ENCODE measurements at places on chromosomes 5 and 9.

DNA sequence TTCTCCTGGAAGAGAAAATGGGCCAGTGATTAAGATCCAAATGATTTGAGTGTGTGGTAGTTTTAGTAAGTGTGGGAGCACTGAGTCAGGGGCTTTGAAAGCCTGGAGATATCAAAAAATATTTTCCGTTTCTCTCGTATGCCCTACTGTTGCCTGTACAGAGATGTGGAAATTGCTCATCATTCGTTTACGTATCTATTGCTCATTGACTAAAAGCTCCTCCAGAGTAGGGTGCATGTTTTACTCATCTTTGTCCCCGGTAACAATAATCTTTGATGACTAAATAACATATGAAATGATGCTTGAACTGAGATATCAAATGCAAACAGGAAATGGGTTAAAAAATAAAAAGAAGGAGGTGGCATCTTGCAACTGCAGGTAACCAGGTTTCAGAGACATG lies 114.2 kb upstream of the FST start:
- DNase-seq, result no peak

GRCh38 chr9:98887918-98888510 lies 55.7 kb upstream of the COL15A1 start:
- DNase-seq, result no peak

GRCh38 chr5:157107508-157107907 lies 1.3 kb downstream of the HAVCR2 start:
- no peak for DNase-seq

DNA sequence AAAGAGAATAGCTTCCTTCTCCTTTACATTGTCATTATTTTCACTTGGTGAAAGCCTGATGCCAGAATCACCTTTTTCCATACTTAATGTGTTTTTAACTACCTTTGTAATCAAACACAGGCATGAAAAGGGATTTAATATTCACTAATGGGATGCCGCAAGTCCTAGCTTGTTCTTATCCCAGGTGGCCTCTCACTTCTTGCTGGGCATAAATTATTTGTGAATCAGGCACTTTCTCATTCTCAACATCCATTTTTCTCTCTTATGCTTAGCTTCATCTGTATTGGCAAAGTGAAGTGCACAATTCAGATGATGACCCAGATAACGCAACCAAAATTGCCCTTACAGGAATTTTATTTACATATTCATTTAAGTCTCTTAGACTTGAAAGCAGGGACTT lies 10.9 kb downstream of the ACTL7B start:
- no peak for DNase-seq

- no peak for DNase-seq
These were observed 31.2 kb upstream of the LRRC14B start for GRCh38 chr5:160173-160510.

DNA sequence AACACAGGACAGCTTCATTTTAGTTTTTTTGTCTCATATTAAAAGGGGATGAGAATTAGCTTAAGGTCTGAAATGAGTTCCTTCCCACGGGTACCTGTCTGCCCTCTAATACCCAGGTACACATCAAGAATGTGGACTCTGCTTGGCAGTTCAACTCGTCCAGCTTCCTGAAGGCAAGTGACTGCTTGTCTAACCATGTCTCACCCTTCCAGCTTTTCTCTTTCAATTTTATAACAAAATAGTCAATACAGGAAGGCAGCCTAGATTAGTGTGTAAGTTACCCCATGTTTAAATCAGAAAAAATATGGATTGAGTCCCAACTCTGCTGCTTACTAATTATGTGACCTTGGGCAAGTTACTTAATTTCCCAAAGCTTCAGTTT lies 50.5 kb upstream of the C5orf46 start:
- no peak for DNase-seq

GRCh38 chr5:42636425-42636824 lies 120.2 kb upstream of the CCDC152 start:
- DNase-seq, result no peak

GRCh38 chr9:130672933-130673615 lies 8.7 kb downstream of the PRDM12 start:
- DNase-seq, result no peak

DNA sequence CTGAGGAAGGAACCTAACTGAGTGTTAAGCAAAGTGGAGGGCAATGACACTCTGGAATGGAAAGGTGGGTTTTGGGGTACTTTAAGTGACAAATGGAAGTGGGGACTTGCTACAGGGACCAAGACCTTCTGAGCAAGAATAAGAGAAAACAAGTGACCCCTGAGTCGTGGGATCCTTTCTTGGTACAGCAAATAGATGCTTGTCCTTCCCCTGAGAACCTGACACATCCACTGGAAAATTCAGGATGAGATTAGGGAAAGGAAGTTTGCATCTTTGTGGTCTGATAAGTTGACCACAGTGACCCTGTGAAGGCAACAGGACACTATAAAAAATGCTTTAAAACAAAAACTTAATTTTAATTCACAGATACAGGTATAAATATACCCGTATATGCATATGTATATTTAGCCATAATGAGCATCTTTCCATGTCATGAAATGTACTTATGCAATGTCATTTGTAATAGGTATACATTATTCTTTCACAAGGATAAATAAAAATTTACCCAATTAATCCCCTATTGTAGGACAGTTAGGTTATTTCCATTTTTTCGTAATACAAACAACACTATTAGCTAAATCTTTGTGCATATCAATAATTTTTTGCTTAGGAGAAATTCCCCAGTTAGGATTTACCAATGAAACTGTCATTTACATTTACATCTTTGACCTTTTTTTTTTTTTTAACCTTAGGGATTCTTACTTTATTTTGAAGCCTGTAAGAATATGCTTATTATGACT lies 2.0 kb upstream of the IRF1 start:
- no peak for DNase-seq
